Mesangial cell (primary cell): ENCODE measurements at places on chromosomes 1 and 21. TPM values are rescaled to one million over a fixed set of nuclear protein-coding genes. Genes with fewer than 3 reads are reported as not detected.

Gene CCDC30
- 0.49 and 2.4 TPM in 2 replicates for total RNA-seq

Gene HCN3
- total RNA-seq = 2.1 and 2.4 TPM in 2 replicates

Gene LCE1E
- not detected in 2 replicates for total RNA-seq

Gene FMO5
- total RNA-seq = 0.16 and 2.2 TPM in 2 replicates

Gene PTPRC
- not detected in 2 replicates for total RNA-seq

Gene SYCP1
- total RNA-seq = not detected in 2 replicates

Gene COL11A1
- 1.8 and 14.2 TPM in 2 replicates for total RNA-seq

Gene PLPPR4
- total RNA-seq = 0.16 and 0.25 TPM in 2 replicates

Gene NBPF6
- total RNA-seq = 0.16 TPM in 1 of 2 replicates, not detected in the other

Gene OR2T6
- total RNA-seq = not detected in 2 replicates

Gene PRKAB2
- 5.9 and 9.6 TPM in 2 replicates for total RNA-seq

Gene SPRR2B
- not detected in 2 replicates for total RNA-seq

Gene NPPA
- not detected in 2 replicates for total RNA-seq

Gene TNFAIP8L2
- total RNA-seq = not detected in 2 replicates

Gene DCST1
- not detected in 2 replicates for total RNA-seq

Gene BCL10
- 20.9 and 29.8 TPM in 2 replicates for total RNA-seq

Gene ESPN
- 0.25 and 0.33 TPM in 2 replicates for total RNA-seq

Gene ELOVL1
- 110 and 146 TPM in 2 replicates for total RNA-seq

Gene CHRM3
- under 0.01 and 1.3 TPM in 2 replicates for total RNA-seq

Gene KCNH1
- total RNA-seq = 4.9 and 6.2 TPM in 2 replicates

Gene REG4
- total RNA-seq = not detected in 2 replicates

Gene NBPF11
- total RNA-seq = 2.0 and 5.5 TPM in 2 replicates

Gene ACKR1
- total RNA-seq = not detected in 2 replicates
